ENCODE measurements at places on chromosomes 1 and 21.

DNA sequence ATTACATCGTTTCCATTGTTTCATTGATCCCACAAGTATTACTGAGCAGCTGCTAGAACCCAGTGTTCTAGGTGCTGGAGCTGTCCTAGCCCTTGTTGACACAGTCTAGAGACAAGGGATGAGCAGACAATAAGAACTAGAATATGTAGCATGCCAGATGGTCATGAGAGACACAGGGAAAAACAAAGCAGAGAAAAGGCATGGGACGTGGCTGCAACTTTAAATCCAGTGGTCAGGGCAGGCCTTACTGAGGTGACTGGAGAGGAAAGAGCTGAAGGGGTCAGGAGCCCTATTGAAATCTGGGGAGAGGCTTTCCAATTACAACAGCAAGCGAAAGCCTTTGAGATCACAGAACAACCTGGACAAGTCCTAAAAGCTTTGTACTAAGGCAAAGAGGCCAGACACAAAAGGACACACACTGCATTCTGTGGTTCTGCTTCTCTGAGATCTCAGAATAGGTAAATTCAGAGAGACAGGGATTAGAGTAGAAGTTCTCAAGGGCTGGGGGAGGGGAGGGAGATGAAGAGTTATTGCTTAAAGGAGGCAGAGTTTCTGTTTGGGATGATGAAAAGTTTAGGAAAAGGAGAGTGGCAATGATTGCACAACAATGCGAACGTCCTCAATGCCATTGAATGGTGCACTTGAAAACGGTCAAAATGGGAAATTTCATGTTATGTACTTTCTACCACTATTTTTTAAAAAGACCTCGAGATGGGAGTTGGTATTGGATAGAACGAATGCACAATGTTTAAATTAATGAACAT, 467.4 kb upstream of the VAMP3 start:
- no peak for DNase-seq

GRCh38 chr21:35204850-35205541, 155.9 kb upstream of the RUNX1 start:
- DNase-seq, result no peak

- no peak for DNase-seq
Observed at GRCh38 chr1:14167884-14168283, 430.6 kb upstream of the KAZN start.

- peak; percentile 72 for DNase-seq
Observed at GRCh38 chr1:89987159-89987819, 7.6 kb upstream of the ZNF326 start.

GRCh38 chr1:183914276-183914675, 109.4 kb downstream of the RGL1 start:
- DNase-seq, result no peak

GRCh38 chr21:45590726-45591618, 48.7 kb upstream of the SLC19A1 start:
- DNase-seq, result no peak

- DNase-seq, result no peak
Observed at GRCh38 chr21:45600248-45600647, 43.3 kb upstream of the PCBP3 start.

GRCh38 chr1:208431721-208432120, 187.5 kb upstream of the PLXNA2 start:
- DNase-seq, result peak; percentile 78

DNA sequence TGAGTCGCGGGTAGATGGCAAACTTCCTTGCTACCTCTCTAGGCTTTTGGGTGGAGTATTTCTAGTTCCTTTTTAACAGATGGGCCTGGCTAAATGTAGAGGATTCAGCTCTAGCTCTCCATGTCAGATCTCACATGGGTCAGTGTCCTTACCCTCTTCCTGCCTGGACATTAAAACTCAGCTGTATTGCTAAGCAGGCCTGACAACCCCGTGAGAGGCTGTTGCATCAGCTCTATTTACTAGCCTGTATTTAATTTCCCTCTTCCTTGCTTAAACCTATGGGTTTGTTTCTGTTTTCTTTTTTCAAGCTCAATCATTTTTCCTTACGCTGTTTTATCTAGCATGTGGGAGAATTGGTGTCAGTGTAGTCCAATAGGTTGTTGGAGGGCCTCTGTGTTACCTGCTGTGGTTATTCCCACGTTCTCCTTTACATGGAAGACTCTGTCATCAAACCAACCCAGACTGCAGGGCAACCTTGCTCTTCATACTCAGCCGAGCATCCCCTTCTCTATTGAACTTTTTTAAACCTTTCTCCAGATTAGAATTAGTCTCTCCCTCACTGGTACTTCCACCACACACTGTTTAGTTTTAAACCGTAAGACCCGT, 79.5 kb upstream of the BACH1 start:
- DNase-seq, result no peak

- DNase-seq, result no peak
Observed at GRCh38 chr1:79760531-79760930, 754.0 kb upstream of the ADGRL4 start.

All from RCC 7860 (cell line).